ENCODE measurements at places on chromosomes 6 and 20.
A peak's percentile ranks its signal among the peaks of the same experiment; 100 is the strongest.

- no peak for DNase-seq
Measured at GRCh38 chr6:21444711-21445260, 148.8 kb upstream of the SOX4 start.

DNA sequence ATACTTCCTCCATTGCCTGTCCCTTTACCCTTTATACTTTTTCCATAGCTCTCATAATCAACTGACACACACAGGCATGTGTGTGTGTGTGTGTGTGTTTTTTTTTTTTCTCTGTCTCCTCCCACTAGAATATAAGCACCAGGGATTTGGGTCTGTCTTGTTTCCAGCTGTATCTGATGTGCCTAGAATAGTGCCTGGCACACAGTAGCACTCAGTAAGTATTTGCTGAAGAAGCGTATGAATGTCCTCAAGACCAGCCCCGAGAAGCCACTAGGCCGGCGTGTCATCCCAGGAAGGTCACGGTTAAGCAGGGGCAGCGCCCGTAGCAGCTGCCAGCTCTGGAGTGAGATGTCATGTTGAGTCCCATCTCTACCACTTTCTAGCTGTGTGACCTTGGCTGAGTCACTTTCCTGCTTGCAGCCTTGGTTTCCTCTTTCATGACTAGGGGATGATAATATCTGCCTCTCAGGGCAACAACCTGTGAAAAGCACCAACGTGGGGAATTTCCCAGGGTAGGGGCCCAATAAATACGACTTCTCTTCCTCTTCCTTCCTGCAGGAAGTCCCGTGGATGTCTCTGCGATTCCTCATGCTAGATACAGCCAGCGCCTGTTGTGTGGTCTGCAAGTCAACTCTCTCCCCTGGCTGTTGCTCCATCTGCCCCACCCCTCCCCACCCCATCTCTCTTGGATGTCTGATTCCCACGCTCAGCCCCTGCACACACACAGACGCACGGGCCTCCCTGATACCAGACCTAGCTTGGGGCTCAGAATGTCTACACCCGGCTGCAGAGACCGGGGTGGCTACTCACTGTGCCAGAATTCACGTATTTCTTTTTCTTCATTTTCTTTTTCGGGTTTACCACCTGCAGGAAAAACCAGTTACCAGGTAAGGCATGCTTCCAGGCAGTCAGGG lies 58.1 kb downstream of the RAB44 start:
- DNase-seq = no peak

GRCh38 chr6:16742116-16742515 lies 19.1 kb downstream of the ATXN1 start:
- DNase-seq = no peak

DNA sequence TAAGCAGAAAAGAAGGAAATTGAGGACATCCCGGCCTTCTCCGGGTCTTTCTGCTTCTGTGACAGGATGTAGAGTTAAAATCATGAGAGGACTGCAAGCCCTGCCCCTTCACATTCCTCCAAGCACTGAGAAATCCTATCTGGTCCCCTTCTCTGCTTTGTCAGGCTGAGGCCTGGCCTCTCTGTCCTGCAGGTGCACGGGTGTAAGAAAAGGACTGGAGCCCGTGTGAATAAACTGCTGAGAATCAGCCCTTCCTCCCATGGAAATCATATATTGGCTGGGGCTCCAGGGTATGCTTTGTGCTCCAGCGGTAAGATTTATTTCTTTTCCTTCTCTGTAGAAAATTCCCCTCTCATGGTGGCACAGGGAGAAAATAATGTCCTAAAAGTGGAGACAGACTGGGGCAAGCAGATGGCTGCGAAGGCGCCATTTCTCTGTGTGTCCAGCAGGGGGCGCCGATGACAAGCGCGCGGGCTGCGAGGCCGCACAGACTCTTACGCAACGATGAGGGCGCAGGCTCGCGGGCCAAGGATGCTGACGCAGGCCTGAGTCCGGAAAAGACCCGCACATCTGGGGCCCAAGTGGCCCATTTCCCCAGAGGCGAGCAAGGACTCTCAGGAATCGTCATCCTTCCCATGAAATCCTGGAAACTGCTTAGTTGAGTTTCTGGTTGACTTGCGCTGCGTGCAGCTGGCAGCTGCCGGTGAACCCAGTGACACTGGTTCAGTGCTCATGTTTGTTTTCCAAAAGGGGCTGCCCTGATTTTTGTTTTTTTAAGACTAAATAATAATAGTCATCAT lies 258.6 kb downstream of the ADGB start:
- DNase-seq = peak; percentile 79

GRCh38 chr20:41347523-41348429 lies 7.2 kb downstream of the LPIN3 start:
- no peak for DNase-seq

GRCh38 chr20:32332614-32333013 lies 25.5 kb upstream of the ASXL1 start:
- no peak for DNase-seq

GRCh38 chr6:134217105-134217797 lies 100.7 kb downstream of the SGK1 start:
- peak; percentile 72 for DNase-seq
